ENCODE measurements at places on chromosomes 4 and X.

- DNase-seq, result no peak
Measured at GRCh38 chr4:182741054-182741453, 176.1 kb downstream of the DCTD start.

GRCh38 chrX:107226757-107227156 lies 20.3 kb downstream of the DNAAF6 start:
- no peak for DNase-seq

DNA sequence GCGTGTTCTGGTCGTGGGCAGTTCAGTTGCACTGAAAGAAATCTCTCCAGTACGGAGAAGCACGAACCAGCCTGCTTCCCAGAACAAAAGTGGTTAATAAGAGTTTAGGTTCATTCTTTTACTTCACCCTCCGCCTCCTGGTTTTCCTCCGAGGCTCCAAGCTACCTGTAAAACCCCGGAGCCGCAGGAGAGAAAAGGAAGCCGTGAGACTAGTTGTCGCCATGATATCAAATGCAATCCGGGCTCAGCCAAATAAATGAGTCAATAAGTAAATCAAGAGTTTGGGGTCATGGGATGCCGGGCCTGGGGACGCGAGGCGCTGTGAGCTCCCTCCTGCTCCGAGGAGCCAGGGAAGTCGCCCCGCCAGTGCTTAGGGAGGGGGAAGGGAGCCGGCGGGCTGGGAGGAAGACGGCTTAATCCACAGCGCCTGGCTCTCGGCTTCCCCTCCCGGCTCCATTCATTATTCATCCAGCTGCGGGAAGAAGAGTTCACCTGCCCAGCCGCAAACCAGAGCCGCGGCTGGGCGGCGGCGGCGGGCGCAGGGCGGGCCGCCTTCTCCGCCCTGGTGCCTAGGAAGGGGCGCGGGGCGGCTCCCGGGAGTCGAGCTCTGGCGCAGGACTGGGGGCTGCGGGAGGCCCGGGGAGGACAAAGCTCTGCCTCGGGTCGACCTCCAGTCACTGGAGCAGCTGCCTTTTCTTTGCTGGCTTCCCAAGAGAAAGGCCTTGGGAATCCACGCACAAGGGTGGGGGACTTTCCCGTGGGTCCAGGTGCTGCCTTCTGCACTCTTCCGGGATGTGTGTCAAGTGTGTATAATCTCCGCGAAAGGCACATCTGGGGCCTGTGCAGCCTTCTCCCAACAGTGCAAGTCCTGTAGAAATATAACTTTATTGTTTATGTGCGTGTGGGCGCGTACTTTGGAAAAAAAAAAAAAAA lies 1.7 kb downstream of the FRAS1 start:
- DNase-seq, result peak; percentile 37

GRCh38 chr4:31045724-31046318 lies 325.7 kb downstream of the PCDH7 start:
- no peak for DNase-seq

DNA sequence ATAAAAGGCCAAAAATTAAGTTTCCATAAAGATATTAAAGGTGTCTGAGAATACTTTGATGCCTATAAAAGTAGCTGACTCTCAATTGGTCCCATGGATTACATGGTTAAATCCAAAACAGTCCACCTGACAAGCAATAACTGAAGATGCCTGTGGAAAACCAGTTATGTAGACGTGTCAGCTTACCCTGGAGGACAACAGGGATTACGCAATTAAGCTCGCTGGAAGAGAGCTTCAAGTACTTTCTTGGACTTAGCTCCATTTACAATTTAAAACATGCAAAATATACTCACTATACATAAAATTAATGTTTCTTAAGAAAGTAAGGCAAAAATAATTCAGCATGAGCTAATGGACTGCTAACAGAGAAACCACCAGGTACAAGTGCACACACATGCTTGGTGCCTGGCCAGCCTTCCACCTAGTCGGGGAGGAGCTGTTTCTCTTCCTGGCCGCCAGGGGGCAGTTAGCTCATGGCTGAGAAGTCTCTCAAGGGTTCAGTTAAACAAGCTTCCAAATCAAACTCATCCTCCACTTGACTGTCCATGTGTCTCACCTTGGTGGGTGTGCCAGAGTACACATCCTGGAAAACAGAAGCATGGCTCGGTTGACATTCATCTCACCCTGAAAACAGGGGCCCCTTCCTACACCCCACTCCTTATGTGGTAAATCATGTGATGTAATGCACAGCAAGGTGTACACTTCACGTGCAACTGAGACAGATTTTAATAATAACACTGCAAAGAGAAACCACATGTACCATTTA lies 9.2 kb upstream of the FAM53A start:
- DNase-seq, result peak; percentile 79

DNA sequence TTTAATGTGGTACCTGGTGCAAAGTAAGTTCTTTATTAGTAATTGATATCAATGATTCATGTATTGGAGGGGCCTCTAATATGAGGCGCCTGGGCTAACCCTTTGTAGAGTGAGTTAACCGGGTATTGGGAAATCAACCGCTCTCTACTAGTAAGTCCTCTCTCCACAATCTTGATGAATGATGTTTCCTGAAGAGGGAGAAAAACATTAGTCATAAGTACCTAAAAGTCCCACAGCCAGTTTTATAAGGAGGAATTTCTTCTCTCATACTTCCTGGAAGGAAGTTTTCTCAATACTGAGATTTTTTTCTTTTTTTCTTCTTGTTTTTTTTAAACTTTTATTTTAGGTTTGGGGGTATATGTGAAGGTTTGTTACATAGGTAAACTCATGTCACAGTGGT lies 62.3 kb downstream of the AGTR2 start:
- DNase-seq, result peak; percentile 20

GRCh38 chr4:142846108-142846728 lies at the start of gene INPP4B:
TSS of gene INPP4B (minus strand) at chr4:142846301.
- peak; percentile 48 for DNase-seq

GRCh38 chrX:149074398-149074797 lies 430.7 kb downstream of the IDS start:
- peak; percentile 54 for DNase-seq

- DNase-seq, result no peak
Measured at GRCh38 chr4:111648056-111648455, 497.2 kb upstream of the FAM241A start.

- DNase-seq, result no peak
Measured at GRCh38 chr4:48195853-48196252, 61.8 kb upstream of the TXK start.

DNA sequence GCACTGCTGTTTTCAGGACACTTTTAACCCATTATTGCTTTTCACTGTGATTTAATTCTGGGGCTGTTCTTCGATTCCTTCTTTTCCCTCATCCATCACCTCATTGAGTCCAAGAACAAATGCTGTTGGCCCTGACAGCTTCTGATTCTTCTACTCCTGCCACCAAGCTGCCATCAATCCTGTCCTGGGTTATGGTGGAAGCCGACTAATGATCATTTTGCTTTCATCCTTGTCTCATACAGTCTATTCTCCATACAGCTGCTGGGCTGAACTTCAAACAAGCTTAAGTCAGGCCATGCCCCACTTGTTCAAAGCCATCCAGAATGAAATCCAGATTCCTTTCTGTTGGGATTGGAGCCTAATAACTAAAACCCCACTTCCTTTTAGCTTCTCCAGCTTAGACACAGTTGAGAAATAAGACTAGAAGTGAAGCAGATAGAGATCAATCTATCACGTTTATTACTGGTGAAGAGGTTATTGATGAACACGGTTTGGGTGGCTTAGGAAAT lies 161.9 kb downstream of the STK32B start:
- DNase-seq, result no peak

- DNase-seq, result no peak
Measured at GRCh38 chr4:15382669-15383273, 45.1 kb upstream of the C1QTNF7 start.

DNA sequence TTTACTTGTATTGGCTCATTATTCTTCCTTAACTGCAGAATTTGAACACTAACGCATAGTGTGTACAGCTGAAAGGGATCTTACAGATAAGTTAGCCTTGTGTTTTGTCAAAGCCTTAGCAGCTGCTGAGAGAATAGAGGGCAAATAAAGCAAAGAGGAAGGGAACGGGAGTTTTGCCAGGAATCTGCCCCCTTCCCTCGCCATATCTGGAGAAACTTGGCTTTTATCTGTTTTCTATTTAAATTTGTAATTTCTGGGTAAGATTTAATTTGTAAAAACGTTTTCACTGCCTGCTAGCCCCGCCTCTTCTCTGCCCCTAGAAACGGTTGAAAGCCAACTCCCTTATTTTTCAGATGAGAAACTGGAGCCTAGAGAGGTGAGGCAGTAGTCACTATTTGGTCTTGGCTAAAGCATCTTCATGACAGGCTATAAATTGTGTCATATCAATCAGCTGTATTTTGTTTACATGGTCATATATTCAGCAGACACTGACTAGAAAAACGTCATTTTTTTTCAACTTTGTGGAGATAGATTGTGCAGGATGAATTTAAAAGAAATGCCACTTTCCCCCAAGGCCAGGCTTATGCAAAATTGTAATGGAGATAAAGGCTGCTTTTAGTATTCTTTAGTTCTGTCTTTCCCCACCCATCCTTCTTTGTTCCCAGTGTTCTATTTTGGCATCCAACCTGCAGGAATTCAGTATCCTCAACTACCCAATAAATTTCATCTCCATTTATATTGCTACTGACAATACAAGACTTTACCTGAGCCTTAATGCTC lies 319.4 kb downstream of the SH2D1A start:
- DNase-seq, result no peak

DNA sequence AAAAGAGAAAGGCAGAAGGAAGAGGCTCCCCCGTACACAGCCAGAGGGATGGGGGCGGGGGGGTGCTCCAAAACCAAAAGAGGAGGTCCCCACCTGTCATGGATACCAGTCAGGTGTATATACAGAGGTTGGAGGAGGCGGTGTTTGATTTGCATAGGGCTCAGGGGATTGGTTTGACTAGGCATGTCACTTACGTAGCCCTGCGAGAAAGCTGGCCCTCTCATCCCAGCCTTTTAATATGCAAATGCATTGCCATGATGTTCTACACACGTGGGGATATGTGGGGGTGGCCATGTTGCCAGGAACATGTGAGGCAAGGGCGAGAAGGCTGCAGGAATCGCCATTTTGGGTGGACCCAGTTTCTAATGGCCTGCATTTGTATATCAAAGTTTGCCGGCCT lies 38.6 kb downstream of the TMEM150C start:
- no peak for DNase-seq
